ENCODE measurements at places on chromosomes 7 and 10. TPM values are rescaled to one million over a fixed set of nuclear protein-coding genes. Genes with fewer than 3 reads are reported as not detected.
A peak's percentile ranks its signal among the peaks of the same experiment; 100 is the strongest.

GARIN1A gene
- total RNA-seq: 0.67 TPM

DNA sequence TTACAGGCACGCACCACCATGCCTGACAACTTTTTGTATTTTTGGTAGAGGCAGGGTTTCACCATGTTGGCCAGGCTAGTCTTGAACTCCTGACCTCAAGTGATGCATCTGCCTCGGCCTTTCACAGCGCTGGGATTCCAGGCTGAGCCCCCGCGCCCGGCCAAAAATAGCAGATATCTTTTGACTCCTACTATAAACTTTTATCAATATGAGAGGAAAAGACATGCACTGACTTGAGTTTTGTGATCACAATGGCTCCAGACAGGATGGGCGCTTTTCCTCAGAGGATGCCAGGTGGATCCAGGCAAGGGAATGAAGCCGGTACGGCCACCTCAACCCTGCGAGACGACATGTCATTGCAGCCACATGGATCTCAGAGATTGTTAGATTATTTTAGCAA, 123.9 kb downstream of the DNAJB6 start:
- no peak for DNase-seq

DNA sequence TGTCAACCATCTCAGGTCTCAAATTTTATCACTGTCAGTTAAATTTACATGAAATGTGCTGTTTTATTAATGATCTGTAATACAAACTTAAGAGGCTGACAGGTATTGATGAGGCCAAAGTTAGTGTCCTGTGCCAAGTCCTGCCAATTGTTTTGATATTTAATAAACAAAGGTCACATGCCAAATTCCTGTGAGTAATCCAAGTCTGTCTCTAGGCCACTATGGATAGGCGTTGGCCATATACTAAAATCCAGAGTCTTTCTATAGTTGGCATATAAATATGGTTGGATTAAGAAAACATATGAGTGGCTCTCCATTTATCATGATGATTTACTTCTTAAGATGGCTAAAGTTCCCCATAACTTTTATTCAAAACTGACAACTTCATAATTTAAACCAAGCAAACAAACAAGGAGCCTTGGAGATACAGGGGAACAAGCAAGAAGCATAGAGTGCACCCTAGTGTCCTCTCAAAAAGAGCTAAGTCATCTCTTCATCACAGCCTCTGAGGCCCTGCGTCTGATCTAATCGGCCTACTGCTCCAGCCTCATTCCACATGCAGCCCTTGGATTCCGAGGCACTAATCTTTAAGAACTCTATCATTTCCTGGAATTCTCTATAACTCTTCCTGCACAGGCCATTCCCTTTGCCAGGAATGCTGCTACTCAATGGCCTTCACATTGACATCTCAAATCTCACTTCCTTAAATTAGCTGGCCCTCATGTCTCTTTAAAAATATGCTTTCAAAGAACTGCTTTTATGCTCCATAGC, 32.7 kb upstream of the NRCAM start:
- no peak for DNase-seq

- peak; percentile 35 for DNase-seq
Observed at GRCh38 chr7:28230261-28230660, 49.7 kb upstream of the JAZF1 start.

- DNase-seq: no peak
Observed at GRCh38 chr10:12819071-12819470, 182.4 kb downstream of the CCDC3 start.

Measured in hepatocyte (in vitro differentiated cells).